ENCODE measurements at places on chromosomes 7 and 10.

DNA sequence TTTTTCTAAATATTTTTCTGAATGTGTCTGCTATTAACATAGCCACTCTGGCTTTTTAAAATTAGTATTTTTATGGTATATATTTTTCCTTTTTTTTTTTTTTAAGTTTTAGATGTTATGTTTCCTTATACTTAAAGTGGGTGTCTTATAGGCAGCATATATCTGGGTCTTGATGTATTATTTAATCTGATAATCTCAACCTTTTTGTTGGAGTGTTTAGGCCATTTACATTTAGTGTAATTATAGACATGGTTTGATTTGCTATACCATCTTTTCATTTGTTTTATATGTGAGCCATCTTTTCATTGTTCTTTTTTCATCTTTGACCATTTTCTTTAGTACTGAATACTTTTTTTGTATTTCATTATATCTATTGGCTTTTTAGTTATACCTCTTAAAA lies 45.0 kb downstream of the TRUB1 start:
- DNase-seq, result no peak

DNA sequence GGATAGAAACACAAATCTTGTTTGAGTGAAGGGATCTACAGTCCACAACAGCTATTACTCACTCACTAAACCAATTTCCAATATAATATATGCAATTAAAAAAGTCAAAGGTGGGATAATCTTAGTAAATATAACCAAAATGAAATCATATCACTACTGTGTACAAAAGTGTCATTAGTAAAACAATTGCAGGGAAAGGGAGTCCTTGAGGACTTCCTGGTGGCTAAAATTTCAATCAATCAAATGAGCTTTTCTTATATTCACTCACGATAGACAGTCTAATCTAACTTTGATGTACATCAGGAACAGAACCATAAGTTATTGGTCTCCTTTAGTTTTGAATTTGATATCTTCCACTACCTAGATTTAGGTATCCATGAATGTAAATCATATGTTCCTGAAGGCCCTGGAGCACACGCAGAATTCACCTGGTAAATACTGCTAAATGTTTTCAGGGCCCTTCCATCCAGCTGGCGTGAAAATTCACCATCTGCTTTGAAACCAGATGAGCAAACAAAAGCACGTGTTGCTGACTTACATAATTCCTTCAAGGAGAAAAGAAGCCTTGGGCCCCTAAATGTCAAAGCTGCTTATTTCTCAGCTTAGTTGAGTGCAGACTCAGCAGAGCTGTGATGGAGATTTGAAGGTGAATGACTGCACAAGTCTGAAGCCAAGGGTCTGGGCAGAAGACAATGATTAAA lies 159.3 kb upstream of the TMEM196 start:
- DNase-seq, result no peak

GRCh38 chr10:68301790-68302502 lies 29.9 kb upstream of the HNRNPH3 start:
- DNase-seq, result peak; percentile 62

DNA sequence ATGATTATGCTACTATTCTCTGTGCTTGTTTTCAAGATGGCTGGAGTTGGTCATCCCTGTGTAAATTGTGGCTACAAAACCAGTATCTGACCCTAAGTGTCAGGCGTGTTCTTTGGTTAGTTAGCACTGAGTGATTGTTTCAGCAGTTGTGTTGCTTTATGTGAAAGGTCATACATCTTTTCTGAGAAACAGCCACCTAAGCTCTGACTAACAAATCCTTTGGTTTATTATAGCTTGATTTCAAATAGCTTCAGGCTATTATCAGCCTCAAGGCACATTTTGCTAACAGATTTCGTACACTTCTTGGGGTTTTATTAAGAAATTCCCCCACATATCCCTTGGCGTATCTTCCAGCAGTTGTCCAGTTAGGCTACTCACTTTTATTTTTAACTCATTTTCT lies 4.8 kb upstream of the ADRB1 start:
- no peak for DNase-seq

- no peak for DNase-seq
These were observed 125.7 kb downstream of the PRPF18 start for GRCh38 chr10:13712476-13712836.

GRCh38 chr10:5589011-5589660 lies 64.4 kb downstream of the CALML3 start:
- DNase-seq, result no peak

GRCh38 chr10:43121444-43121843 lies 16.8 kb upstream of the CSGALNACT2 start:
- DNase-seq, result no peak

DNA sequence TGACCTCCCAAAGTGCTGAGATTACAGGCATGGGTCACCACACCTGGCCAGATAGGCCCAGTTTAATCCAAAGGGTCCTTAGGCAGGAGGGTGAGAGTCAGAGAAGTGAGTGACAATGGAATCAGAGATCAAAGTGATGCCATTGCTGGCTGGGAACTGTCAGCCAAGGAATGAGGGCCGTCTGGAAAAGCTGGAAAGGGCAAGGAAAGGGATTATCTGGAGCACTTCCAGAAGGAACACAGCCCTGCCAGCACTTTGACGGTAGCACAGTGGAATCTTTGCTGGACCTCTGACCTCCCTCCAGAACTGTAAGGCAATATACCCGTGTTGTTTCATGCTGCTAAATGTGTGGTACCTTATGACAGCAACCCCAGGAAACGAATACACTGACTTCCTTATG lies 11.3 kb upstream of the TAS2R40 start:
- DNase-seq, result no peak
